ENCODE measurements at places on chromosomes 11 and 22.
A peak's percentile ranks its signal among the peaks of the same experiment; 100 is the strongest.

- peak; percentile 29 for DNase-seq
These were observed 3.6 kb downstream of the PLA2G6 start for GRCh38 chr22:38177926-38178604.

DNA sequence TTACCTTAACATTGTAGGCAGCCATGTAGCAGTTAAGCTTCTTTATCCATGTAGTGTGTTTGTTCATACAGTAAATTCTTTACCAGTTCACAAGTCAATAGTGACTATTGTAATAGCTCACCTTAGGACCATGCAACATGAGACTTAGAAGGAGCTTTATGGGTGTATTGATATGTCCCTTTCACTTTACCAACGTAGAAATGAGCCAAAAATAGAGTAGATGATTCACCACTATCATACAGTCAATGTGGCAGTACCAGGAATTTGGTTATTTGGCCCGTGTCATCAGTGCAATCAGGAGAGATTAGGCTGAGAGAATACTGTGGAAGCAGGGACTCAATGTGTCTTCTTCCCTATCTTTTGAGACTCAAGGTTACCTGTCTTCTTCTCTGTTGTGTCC, 4.7 kb downstream of the ZDHHC13 start:
- DNase-seq, result no peak

DNA sequence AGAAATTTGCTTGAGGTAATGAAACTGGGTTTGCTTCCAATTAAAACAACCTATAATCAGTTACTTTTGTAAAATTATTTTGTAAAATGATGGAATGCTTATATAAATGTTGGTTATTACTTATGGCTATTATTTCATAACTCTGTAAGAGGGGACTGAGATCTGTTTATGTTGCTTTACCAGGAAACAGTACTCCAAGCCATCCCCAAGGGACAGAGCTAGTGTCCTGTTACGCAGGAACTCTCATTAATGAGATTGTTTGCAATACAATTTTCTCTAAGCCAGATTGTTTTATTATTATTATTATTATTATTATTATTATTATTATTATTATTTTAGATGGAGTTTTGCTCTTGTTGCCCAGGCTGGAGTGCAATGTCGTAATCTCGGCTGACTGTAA, 2.3 kb upstream of the NOX4 start:
- no peak for DNase-seq

DNA sequence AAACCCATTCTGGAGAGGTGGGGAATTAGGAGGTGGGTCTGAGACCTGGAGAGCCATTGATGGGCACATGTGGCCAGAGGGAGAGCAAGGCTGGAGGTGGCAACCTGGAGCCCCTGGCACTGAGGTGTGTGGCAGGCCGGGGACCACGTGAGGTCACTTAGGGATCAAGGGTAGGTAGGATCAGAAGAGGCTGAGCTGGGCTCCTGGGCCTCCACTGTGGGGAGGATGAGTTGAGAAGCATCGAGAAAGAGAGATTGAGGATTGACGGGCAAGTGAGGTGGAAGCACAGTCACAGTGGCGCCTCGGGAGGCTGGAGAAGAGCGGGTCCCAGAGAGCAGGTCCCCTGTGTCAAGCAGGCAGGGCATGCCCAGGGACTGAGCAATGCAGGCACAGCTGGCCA, 4.1 kb downstream of the GNAZ start:
- DNase-seq, result no peak

DNA sequence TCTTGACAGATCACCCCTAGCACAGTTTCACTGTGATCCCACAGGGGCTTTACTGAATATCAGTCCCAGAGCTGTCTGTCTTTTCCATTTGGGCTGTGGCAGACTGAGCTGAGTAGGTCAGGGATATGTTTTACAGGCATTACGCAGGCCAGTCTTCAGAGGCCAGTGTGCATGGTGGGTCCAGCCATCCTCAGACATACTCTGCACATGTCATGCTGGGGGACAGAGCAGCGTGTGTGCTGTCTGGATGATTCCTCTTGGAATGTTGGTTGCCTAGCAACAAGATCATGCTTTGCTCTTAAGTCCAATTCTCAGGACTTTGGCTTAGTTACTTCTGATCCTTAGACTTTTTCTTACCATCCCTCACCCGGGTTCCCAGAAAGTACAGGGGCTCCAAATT, 736.5 kb downstream of the DLG2 start:
- DNase-seq, result no peak
